T-helper 2 cell treated with Interferon-gamma antibody and Interleukin-4, amounts not matched to agents 100 ng/mL and 5 ng/mL, for 36 hours (primary cell): ENCODE measurements at places on chromosomes 2 and 18. TPM values are rescaled to one million over a fixed set of nuclear protein-coding genes. Genes with fewer than 3 reads are reported as not detected.

DNAJC5G gene
- not detected in 2 replicates for total RNA-seq

AKAIN1 gene
- total RNA-seq, result not detected in 2 replicates

WNT6 gene
- total RNA-seq, result 0.11 TPM in 1 of 2 replicates, not detected in the other

CHRNA1 gene
- not detected in 2 replicates for total RNA-seq

GLI2 gene
- total RNA-seq, result 0.36 and 0.43 TPM in 2 replicates

STAT4 gene
- total RNA-seq, result 91.2 and 93.2 TPM in 2 replicates

CD207 gene
- not detected in 2 replicates for total RNA-seq

RANBP2 gene
- total RNA-seq, result 55.4 and 64.2 TPM in 2 replicates

MOCOS gene
- 0.07 and 0.30 TPM in 2 replicates for total RNA-seq

RAB12 gene
- 14.5 and 15.4 TPM in 2 replicates for total RNA-seq

ANKRD62 gene
- total RNA-seq, result not detected in 2 replicates

SLC4A5 gene
- 0.86 and 3.1 TPM in 2 replicates for total RNA-seq

FBXO48 gene
- total RNA-seq, result 1.9 and 2.2 TPM in 2 replicates

ADD2 gene
- total RNA-seq, result 3.4 and 4.0 TPM in 2 replicates

CRACDL gene
- 0.41 and 0.48 TPM in 2 replicates for total RNA-seq

TOGARAM2 gene
- 5.9 and 6.3 TPM in 2 replicates for total RNA-seq

ACVR1 gene
- total RNA-seq, result 22.7 and 29.5 TPM in 2 replicates

REG1B gene
- not detected in 2 replicates for total RNA-seq

CAPG gene
- 403 and 407 TPM in 2 replicates for total RNA-seq

OXER1 gene
- 0.68 and 0.73 TPM in 2 replicates for total RNA-seq

LRRTM4 gene
- total RNA-seq, result not detected in 2 replicates

POMC gene
- 3.0 and 4.1 TPM in 2 replicates for total RNA-seq

SH2D6 gene
- 0.32 and 0.52 TPM in 2 replicates for total RNA-seq

HIBCH gene
- total RNA-seq, result 18.1 and 18.6 TPM in 2 replicates

TMEM163 gene
- 0.25 and 0.30 TPM in 2 replicates for total RNA-seq

KIAA2012 gene
- total RNA-seq, result not detected in 2 replicates

PSMD14 gene
- total RNA-seq, result 78.4 and 84.4 TPM in 2 replicates

MC4R gene
- total RNA-seq, result not detected in 2 replicates

ZSWIM2 gene
- total RNA-seq, result not detected in 2 replicates

COL4A4 gene
- 0.07 and 0.11 TPM in 2 replicates for total RNA-seq

GKN1 gene
- total RNA-seq, result not detected in 2 replicates

RIT2 gene
- total RNA-seq, result not detected in 2 replicates

DCDC2C gene
- total RNA-seq, result not detected in 2 replicates

DSEL gene
- 0.02 TPM in 1 of 2 replicates, not detected in the other for total RNA-seq

SOX11 gene
- total RNA-seq, result not detected in 2 replicates

ACMSD gene
- total RNA-seq, result not detected in 2 replicates

PRSS56 gene
- total RNA-seq, result not detected in 2 replicates

RPIA gene
- total RNA-seq, result 43.9 and 45.4 TPM in 2 replicates

IAH1 gene
- total RNA-seq, result 64.7 and 66.0 TPM in 2 replicates

GYPC gene
- total RNA-seq, result 149 and 153 TPM in 2 replicates

C2orf81 gene
- 1.0 and 1.5 TPM in 2 replicates for total RNA-seq

SERPINB13 gene
- not detected in 2 replicates for total RNA-seq

DSG2 gene
- total RNA-seq, result 1.2 and 1.3 TPM in 2 replicates

CDK5R2 gene
- total RNA-seq, result not detected in 2 replicates

ACADL gene
- total RNA-seq, result not detected in 2 replicates

BOLL gene
- total RNA-seq, result not detected in 2 replicates

ZNF892 gene
- 4.0 and 4.1 TPM in 2 replicates for total RNA-seq

TSPYL6 gene
- not detected in 2 replicates for total RNA-seq

VIL1 gene
- not detected in 2 replicates for total RNA-seq

SLC9A2 gene
- total RNA-seq, result 0.07 TPM in 1 of 2 replicates, not detected in the other

SNTG2 gene
- total RNA-seq, result 0.57 TPM in 1 of 2 replicates, not detected in the other

LBX2 gene
- 0.39 and 0.50 TPM in 2 replicates for total RNA-seq

ALK gene
- total RNA-seq, result not detected in 2 replicates

HOXD8 gene
- not detected in 2 replicates for total RNA-seq

CLEC4F gene
- total RNA-seq, result not detected in 2 replicates
